ENCODE measurements at places on chromosomes 12 and 14.

DNA sequence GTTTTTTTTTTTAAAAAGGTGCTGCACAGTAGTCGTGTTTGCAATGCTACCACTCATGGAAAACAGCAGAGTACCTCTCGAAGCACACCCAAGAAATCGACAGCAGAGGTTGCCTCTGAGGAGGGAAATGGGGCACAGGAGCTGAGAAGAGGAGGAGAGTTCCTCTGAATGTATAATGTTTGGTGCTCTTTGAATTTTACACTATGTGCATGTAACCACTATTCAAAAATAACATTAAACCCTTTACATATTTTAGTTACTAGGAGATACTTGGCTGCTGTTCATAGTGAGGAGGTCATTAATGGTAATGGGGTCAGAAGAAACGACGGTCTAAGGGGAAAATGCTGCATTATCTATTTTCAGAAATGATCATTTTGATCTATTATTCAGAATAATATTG, 129.4 kb upstream of the CLEC14A start:
- DNase-seq, result no peak

DNA sequence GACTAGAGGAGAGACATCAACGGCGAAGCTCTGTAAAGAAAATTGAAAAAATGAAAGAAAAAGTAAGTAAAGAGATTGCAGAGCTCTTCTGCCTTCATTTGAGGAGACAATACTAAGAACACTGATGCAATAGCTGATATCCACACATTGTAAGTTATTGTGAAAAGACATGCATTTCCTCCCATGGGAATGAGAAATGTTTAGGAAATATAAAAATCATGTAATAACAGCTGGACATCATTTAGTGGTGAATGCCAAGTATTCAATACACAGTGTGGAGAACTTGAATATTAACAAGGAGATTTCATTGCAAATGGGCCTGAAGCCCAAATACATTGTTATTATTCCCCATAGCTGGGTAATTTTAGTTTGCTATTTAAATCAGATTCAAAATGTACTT, 179.2 kb downstream of the KICS2 start:
- DNase-seq, result no peak

- peak; percentile 63 for DNase-seq
Observed at GRCh38 chr14:50064993-50065392, 51.4 kb downstream of the VCPKMT start.

DNA sequence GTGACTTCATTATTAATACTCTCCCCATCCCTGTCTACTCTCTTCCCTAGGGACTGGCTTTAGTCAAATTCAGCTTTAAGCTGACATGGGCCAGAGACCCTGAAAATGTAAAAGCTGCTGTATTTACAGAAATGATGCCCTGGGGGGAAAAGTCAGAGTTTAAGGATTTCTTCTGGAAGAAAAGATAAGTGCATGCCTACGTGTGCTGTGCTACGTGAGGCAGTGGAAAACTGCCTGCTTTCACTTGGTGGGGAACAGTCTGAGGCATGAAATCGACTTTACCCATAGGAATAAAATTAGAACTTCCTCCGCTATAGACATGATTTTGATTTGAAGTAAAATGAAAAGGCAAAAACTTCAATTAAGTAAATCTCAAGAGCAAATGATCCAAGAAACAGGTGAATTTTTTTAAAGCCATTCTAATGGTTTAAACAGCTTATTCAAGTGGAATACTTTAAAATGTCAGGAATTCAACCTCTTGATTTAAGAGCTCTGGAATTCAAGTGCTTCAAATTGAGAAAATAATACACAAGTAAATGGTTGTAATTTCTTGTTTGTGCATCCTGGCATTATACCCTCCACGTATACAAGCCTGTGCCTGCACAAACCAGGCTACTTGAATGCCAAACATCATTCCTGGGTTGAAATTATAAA, 168.5 kb downstream of the FOXN3 start:
- no peak for DNase-seq

DNA sequence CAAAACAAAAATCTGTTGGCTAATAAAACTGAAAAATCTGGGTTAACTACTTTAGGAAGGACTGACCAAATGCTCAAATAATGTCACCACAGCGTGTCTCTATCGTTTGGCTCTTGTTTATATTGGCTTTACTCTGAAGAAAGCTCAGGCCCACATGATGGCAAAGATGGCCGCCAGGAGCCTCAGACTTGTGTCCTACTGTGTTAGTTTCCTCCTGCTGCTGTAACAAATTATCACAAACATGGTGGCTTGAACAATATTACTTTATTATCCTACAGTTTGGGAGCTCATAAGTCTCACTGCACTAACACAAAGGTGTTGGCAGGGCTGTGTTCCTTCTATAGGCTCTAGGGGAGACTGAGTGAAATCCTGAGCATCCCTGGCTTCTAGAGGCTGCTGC, 303.0 kb downstream of the DAD1 start:
- DNase-seq, result no peak

GRCh38 chr12:4148418-4149056, 125.0 kb upstream of the CCND2 start:
- DNase-seq, result peak; percentile 35

GRCh38 chr12:58566599-58566998, 353.7 kb downstream of the LRIG3 start:
- DNase-seq, result no peak
